ENCODE measurements at places on chromosomes 3 and 15. TPM values are rescaled to one million over a fixed set of nuclear protein-coding genes. Genes with fewer than 3 reads are reported as not detected.

Gene RNF168
- total RNA-seq: 39.4 TPM

Gene LIPH
- total RNA-seq: not detected

DNA sequence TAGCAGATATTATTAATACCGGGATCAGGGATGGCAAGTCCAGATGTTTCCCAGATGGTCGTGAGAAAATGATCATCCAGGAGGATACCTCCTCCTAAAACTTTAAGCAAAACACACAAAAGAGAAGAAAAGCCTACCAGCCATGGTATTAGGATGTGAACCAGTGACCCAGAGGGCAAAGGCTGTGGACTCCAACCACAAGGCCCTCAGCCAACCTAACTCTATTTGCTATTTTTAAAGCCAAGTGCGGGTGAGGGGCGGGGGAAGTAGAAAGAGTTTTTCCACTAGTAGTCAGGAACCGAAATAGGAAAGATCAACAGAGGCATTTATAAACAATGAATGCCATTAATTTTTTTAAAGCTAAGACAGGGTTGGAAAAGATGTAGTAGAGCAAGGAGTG, 77.4 kb downstream of the STAC start:
- H3K4me1 ChIP-seq: no peaks in the 10 kb centered on the region
- H3K4me3 ChIP-seq: no peak overlapping the region
- no peaks in the 10 kb centered on the region for H3K27me3 ChIP-seq

- no peak overlapping the region for H3K27ac ChIP-seq
- no peak for DNase-seq
- H3K4me3 ChIP-seq: no peak overlapping the region
- H3K4me1 ChIP-seq: peaks cover 8% of the 10 kb centered on the region
- peaks cover 4% of the 10 kb centered on the region for H3K36me3 ChIP-seq
Observed at GRCh38 chr3:25856902-25857518, 67.1 kb downstream of the OXSM start.

GRCh38 chr3:31629054-31629453, 96.3 kb downstream of the STT3B start:
- no peak overlapping the region for H3K4me3 ChIP-seq
- no peaks in the 10 kb centered on the region for H3K27me3 ChIP-seq

GRCh38 chr3:133117342-133117741, 79.2 kb downstream of the TMEM108 start:
- DNase-seq: no peak
- no peaks in the 10 kb centered on the region for H3K36me3 ChIP-seq
- H3K4me3 ChIP-seq: no peak overlapping the region
- no peak overlapping the region for H3K27ac ChIP-seq
- peaks cover 6% of the 10 kb centered on the region for H3K27me3 ChIP-seq
